ENCODE measurements at places on chromosomes 6 and 20.

DNA sequence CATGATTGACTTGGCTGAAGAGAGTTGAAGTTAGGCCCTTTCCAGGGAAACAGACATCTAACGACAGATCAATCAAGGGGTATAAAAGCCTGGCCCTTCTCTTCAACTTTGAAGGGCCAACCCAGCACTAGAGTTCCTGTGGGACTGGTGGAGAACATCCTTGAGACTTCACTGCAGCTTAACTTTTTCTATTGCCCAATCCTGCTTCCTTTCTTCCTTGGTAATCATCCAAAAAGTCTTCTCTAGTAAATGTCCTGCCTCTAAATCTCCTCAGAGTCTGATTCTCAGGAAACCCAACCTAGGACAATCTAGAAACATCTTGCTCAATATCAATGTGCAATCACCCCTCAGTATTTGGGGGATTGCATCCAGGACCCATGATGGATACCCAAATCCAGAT is 1.9 kb downstream of the MKKS start:
- DNase-seq, result no peak

GRCh38 chr20:48749437-48749836 is 78.4 kb downstream of the PREX1 start:
- no peak for DNase-seq

DNA sequence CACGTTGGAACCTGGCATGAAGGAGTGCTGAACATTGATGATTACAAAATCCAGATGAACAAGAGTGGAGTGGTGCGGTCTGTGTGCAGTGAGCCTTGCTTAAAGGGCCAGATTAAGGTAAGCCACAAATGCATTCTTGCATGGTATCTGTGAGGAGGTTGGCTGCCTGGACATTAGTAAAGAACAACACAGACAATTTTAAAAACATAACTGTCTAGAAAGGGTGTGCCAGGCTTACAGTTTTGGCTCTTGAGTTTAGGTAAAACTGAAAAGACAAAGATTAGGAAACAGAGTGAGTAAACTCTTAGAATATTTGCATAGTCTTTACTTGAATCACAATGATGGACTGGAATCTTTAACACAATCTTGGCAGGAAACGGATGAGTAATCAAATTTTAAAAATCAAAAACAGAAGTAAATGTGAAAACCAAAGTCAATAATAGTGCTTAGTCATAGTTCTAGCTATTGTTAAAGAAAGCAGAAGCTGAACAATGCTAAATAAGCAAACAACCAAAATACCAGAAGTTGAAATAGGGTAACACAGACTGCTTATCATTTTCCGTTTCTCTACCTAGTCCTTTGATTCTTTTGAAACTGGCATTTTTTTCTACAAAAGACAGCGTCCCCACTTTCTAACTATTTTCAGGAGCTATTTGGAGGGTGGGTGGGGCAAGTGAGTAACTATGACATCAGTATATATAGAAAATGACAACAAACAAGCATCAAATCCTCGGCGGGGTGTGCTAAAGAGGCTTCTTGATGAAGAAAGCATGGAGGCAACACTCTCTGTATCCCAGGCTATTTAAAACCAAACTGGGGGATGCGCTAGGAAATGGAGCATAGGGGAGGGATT is 185.8 kb upstream of the RAB32 start:
- DNase-seq, result no peak

DNA sequence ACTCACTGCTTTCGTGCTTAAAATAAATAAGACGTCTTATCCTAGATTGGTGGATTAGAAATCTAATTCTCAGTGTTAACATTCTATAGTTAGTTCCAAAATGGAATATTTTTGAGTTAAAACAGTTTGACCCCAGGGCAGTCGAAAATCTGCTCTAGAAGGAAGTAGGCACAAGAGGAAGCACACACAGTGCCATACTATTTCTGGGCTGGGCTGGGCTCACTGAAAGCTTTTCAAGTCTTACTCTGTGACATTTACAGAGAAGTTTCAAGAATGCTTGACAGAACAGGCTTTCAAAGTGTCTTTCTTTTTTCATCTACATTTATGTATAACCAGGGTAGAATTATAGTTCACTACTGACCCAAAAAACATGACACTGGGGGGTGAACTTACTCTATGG is 209.8 kb downstream of the SOD2 start:
- DNase-seq, result no peak

DNA sequence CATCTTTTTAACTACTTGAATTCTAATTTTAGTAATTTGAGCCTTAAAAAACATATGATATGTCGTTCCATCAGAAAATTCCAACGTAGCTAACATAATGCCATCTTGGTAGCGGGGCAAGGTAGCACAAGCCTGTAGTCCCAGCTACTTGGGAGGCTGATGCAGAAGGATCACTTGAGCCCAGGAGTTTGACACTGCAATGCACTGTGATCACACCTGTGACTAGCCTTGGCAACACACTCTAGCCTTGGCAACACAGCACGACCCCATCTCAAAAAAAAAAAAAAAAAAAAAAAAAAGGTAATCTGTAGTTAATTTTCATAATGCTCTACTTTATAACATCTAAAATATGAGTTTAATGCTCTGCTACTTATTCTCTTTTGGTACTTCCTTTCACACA is 6.7 kb downstream of the BCLAF1 start:
- no peak for DNase-seq

- DNase-seq, result no peak
Observed at GRCh38 chr6:91268941-91269340, 682.1 kb upstream of the MAP3K7 start.

DNA sequence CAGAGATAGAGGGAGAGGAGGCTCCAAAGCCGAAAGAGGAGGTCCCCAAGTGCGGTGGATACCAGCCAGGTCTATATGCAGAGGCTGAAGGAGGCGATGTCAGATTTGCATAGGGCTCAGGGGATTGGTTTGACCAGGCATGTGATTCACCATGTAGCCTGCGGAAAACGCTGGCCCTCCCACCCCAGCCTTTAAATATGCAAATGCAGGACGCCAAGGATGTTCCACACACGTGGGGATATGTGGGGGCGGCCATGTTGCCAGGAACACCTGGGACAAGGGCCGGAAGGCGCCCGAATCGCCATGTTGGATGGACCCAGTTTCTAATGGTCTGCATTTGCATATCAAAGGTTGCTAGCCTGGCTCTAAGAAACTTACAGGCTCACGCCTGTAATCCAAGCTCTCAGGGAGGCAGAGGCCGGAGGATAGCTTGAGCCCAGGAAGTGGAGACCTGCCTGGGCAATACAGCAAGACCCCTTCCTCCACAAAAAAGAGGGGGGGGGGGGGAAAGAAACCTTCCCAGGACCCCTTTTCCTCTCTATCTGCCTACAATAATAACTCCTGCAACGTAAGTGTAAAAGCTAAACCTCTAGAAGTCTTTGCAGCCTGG is 110.5 kb downstream of the TULP4 start:
- no peak for DNase-seq

DNA sequence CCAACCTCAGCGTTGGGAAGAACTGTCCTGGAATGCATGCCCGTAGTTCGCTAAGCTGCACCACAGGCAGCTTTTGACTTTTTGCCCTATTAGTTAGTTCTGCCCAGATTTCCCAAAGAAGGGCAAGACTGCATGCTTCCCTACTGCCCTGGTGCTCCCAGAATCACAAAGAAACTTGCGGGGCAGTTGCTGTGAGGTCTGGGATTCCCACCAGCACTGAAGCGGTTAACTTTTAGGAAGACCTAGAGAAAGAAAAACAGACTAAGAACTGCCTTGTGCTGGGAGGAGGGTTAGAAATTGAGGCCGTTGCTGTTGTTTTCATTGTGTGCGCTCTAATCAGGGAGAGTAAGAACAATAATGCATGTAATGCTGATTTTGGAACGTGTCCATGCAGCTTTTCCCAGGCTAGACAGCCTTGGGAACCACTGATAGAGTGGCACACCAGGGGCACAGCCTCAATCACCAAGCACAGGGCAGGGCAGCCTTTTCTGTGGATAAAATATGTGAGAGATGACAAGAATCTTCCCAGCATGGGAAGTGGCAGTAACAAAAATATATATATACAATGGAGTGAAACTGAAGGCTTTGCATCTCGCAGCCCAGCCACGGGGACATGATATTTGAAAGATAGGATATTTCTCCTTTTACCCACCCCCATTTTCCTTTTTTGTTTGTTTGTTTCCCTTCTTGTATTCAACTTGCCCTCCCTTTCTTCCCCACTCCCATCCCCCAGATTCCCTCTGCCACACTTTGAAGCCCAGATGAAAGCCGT is 137.7 kb upstream of the HEY2 start:
- no peak for DNase-seq

- DNase-seq, result no peak
Observed at GRCh38 chr6:36985417-36985807, 584 bp downstream of the MTCH1 start.

DNA sequence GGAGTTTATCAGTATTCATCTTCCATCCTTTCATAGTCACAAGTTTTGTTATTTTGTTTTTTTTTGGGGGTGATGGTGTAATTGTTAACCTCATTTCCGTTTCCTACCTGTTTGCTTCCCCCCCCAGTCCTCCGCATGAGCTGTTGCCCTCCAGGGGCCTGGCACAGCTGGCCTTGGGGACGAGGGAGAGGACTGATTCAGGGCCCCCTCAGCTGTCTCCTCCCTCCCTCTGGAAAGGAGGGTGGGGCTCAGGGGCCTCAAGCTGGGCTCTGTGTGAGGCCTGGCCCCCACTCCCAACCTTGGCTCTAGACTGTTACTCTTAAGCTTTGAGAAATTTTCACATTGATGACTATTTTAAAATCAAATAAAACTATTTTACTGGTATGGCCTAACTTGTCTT is 4.0 kb downstream of the LRRC73 start:
- no peak for DNase-seq

GRCh38 chr20:58144096-58144495 is 84.4 kb downstream of the ANKRD60 start:
- no peak for DNase-seq

GRCh38 chr6:113625850-113626249 is 231.3 kb upstream of the MARCKS start:
- no peak for DNase-seq

- no peak for DNase-seq
Observed at GRCh38 chr6:25972902-25973301, 10.3 kb downstream of the TRIM38 start.

- DNase-seq, result no peak
Observed at GRCh38 chr20:21534453-21534852, 20.6 kb upstream of the NKX2-2 start.

- no peak for DNase-seq
Observed at GRCh38 chr20:34475979-34476736, 40.1 kb upstream of the DYNLRB1 start.

DNA sequence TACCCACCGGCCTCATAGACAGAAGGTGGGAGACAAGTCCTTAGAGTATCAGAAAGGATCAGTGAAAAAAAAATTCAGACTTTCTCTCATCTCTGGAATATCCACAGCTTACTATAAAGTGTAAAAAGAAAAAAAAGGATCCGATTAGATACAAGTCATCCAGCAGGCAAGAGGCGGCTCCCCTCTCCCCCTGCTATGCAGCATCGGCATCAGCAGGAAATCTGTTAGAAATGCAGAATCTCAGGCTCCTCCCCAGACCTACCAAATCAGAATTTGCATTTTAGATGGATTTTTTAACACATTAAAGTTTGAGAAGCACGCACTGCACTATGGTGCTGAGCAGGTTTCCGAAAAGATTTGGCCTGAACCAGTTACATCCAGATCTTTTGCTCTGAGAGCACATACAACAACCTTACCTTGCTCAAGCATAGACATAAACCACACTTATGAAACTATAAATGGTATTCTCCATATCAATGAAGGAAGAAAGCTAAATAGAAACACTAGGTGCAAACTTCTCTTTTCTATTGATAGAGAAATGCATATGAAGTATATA is 117.0 kb upstream of the POU3F2 start:
- DNase-seq, result no peak

- DNase-seq, result no peak
Observed at GRCh38 chr6:148971031-148971927, 224.4 kb downstream of the UST start.

- DNase-seq, result no peak
Observed at GRCh38 chr20:31845300-31845863, at the start of gene FOXS1. Gene FOXS1, minus strand, starts transcription at chr20:31845604. Its CDS starts 62 bp downstream, at chr20:31845542.

DNA sequence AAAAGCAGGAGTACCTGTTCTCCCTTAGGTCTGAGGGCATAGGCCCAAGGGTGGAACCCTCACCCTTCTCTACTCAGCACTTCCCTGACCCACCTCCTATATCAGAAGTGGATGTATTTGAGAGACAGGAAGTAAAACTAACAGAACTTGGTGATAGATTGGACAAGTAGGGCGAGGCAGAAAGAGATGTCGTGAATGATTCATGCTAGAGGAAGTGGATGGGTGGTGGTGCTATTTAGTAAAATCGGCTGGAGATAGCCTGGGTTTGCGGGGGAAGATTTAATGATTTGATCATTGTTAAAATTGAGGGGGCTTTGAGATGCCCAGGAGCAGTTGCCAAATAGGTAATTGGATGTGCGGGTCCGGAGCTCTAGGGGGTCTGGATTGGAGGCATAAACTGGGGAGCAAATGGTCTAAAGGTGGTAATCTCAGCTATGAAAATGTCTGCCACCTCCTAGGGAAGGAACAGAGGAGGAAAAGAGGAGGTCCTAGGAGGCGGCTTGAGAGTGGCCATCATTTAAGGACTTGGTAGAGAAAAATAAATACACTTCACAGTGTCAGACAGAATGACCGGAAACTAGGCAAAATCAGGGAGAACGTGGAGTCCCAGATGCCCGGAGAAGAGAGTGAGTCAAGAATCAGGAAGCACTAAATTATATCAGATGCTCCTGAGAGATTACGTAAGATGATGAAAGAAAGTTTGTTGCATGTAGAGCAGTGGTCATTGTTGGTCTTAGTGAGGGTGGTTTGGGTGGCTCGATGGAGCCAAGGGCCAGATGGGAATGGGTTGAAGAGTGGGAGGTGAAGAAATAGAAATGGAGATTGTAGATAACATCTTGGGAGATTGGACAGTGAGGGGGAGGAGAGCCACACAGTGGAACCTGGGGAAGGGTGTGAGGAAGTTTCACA is 142.0 kb downstream of the CEP57L1 start:
- no peak for DNase-seq

GRCh38 chr20:9815632-9816031 is 23.2 kb downstream of the PAK5 start:
- no peak for DNase-seq

GRCh38 chr6:170095273-170095981 is 195.5 kb downstream of the DLL1 start:
- DNase-seq, result no peak

DNA sequence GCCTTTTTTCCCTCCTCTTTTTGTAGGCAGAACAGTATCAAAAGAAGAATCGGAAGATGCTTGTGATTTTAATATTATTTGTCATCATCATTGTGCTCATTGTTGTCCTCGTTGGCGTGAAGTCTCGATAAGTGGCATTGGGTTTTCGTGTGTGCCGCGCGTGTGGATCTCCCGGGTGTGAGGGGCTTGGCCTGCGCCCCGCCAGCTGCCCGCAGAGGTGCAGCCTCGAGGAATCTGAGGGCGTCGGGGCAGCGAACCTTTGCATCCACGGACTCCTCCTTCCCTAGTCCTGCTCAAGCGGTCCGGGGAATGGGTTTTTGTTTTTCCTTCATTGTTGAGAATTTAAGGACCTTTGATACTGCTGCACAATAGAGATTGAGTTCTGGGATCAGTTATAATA is 16.4 kb upstream of the NPEPL1 start:
- no peak for DNase-seq

- DNase-seq, result no peak
Observed at GRCh38 chr6:117740605-117741004, 65.3 kb downstream of the NUS1 start.
